ENCODE measurements at places on chromosomes 11 and 22. TPM values are rescaled to one million over a fixed set of nuclear protein-coding genes. Genes with fewer than 3 reads are reported as not detected.

Gene HEPHL1
- total RNA-seq = not detected

Gene PNPLA5
- not detected for total RNA-seq

Gene SERHL2
- 1.6 TPM for total RNA-seq

Gene OR51A2
- not detected for total RNA-seq

Gene VWCE
- total RNA-seq = 0.41 TPM

Gene LMO2
- total RNA-seq = 16.1 TPM

Gene SLC22A6
- total RNA-seq = not detected

Gene OR5B21
- not detected for total RNA-seq

Gene MYO7A
- total RNA-seq = 3.9 TPM

Gene MMP8
- total RNA-seq = 0.51 TPM

Gene CARD18
- not detected for total RNA-seq

DNA sequence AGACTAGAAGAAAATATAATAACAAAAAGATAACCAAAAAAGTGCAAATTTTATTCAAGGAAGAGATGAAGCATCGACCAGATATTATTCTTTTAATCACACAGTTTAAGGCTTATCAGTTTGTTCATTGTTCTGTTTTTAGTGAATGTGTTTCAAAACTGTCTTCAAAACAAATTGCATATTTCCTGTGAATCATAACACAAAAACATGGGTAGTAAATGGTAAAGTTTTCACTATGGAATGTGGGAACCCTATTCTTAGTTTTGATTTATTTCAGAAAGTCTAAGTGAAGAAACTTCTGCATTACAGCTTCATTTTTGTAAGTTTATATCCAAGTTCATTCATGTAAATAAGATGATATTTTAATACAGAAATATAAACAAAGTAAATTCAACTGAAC lies 207.6 kb upstream of the LUZP2 start:
- DNase-seq = no peak

DNA sequence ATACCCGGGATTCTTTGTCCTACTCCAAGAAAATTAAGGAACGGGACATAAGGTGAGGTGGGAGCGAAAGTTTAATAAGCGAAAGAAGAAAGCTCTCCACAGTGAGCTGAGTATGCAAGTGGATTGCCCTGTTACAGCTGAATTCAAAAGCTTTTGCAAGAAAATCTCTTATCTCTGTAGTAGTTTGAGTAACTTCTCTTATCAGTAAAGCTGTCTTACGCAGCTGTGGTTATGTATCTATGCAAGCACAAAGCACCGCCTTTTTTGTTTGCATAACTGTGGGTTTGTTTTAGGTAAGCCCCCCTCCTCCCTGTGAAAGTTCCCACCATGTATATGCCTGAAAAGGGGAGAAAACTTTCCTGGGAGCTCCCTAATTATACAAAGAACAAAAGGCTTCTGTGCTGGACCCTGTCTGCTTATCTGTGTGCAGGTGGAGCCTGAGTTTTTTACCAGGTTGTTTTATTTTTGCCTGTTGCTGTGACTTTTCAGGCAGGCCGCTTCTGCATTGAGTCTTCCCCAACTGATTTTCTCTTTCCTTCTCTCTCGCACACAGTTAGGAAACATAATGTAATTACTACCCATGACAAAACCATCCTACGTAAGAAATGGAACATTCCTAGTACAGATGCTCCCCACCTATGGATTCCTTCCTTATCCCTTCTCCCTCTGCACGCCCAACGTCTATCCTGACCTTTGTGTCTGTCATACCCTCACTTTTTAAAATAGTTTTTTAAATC lies 837 bp upstream of the PLAAT5 start:
- no peak for DNase-seq

GRCh38 chr11:101187748-101188147 lies 58.1 kb upstream of the PGR start:
- DNase-seq = no peak

DNA sequence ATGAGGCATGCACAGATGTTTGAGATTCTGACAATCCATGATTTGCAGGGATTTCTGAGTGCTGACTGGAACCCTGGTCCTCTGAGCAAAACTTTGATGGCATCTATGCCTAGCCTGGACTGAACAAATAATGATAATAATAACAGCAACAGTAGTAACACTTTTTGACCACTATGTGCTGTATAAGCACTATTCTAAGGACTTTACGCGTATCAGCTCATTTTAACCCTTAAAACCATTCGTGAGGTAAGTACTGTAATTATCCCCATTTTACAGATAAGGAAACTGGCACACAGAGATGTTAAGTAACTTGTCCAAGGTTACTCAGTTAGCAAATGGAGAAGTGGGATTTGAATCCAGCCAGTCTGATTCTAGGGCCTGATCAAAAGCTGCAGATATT lies 168.4 kb downstream of the C11orf91 start:
- no peak for DNase-seq

DNA sequence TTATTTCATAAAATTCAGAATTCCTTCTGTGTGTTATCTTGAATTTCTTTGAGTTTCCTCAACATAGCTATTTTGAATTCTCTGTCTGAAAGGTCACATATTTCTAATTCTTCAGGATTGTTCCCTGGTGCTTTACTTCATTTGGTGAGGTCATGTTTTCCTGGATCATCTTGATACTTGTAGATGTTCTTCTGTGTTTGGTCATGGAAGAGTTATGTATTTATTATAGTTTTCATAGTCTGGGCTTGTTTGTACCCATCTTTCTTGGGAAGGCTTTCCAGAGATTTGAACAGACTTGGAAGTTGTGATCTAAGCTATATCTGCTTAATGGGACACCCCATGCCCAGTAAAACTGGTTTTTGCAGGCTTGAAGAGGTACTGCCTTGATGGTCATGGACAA lies 149.6 kb downstream of the METTL15 start:
- no peak for DNase-seq

GRCh38 chr11:80846979-80847378 lies 1406.1 kb upstream of the TENM4 start:
- DNase-seq = no peak

DNA sequence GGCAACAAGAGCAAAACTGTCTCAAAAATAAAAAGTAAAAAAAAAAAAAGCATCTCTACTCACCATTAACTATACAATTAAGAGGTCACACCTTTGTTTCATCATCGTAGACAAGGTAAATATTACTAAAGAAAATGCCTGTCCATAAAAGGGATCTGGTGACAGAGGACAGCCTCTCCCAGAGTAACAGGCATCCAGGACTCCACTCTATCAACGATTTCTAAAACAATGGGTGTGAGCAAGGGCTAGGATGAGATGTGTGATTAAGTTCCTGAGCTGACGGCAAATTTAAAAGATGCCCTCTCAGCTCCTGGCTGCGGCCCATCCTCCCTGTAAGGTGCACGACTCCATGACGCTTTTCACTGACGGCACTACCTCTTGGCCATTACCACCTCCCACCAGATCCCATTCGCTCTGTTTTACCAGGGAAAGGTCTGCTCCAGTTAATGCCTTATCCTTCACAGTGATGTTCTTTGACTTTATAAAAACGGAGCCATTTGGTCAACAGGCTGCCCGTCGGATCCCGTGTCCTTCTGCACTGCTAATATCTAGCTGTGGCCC lies 2.3 kb upstream of the TMEM45B start:
- DNase-seq = no peak

DNA sequence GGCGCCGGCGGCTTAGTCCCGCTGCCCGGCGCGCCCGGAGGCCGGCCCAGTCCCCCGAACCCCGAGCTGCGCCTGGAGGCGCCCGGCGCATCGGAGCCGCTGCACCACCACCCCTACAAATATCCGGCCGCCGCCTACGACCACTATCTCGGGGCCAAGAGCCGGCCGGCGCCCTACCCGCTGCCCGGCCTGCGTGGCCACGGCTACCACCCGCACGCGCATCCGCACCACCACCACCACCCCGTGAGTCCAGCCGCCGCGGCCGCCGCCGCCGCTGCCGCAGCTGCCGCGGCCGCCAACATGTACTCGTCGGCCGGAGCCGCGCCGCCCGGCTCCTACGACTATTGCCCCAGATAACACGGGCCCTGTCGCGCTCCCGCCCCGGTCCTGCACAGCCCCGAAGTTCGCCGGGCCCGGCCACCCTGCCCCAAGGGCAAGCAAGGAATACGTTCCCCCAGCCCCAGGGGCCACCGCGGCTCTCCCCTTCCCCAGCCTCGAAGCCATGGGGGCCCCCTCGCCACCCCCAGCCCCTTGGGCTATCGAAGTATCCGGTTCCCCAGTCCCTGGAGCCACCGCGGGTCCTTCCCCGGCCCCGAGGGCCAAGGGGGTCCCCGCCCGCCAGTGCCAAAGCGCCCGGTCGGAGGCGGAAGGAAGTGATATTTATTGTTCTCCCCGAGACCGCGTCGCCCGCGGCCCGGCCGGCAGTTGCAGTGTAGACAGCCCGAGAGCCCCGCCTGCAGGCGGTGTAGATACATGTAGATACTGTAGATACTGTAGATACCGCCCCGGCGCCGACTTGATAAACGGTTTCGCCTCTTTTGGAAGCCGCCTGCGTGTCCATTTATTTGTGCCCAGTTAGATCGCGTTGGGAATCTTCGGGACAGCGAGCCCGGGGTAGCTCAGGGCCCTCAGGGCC lies 6.2 kb downstream of the TBX1 start:
- peak; percentile 61 for DNase-seq

DNA sequence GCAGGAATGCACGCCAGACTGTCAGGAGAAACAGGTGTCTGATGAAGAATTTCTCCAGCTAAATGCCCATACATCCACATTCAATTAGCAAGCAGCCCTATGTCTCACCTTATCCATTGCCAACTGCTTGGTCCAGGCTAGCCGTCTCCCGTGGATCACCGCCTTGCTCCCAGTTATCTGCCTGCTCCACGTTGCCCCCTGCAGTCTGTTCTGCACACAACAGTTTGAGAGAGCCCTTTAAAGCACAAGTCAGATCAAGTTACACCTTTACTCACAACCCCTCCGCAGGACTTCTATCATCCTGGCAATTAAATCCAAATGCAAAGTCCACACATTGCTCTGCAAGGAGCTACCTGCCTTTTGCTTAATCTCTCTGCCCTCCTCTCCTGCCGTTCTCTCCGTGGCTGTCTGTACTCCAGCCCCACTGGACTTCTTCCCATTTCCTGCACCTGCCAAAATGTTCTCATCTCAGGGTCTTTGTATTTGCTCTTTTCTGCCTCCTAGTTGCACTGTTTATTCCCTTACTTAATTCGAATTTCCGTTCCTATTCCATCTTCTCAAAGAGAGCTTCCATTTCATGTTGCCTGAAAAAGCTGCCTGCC lies 185.3 kb upstream of the LARGE1 start:
- peak; percentile 61 for DNase-seq

- DNase-seq = no peak
Observed at GRCh38 chr11:62374801-62375200, 37.6 kb downstream of the ASRGL1 start.

- no peak for DNase-seq
Observed at GRCh38 chr22:32583921-32584335, 109.3 kb downstream of the FBXO7 start.

DNA sequence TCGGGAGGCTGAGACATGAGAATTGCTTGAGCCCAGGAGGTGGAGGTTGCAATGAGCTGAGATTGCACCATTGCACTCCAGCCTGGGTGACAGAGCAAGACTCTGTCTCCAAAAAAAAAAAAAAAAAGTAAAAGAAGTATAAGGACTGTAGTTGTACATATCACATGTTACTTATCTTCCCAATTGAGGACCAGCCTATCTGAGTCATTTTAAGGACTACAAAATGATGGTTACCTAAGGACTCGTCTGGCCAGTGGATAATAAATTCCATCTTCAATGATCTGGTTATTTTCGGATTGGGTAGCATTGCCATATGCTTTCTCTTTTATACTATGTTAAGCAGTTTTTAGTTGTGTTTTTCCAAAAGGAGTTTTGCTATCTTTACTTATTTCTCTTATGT lies 55.3 kb downstream of the PPFIA1 start:
- no peak for DNase-seq

- DNase-seq = no peak
Observed at GRCh38 chr22:22218302-22218701, 26.3 kb upstream of the VPREB1 start.

- DNase-seq = peak; percentile 51
Observed at GRCh38 chr11:129815596-129816461, at the start of gene TMEM45B. Gene TMEM45B, plus strand, starts transcription at chr11:129815848. Its CDS starts 36,635 bp downstream, at chr11:129852483.

DNA sequence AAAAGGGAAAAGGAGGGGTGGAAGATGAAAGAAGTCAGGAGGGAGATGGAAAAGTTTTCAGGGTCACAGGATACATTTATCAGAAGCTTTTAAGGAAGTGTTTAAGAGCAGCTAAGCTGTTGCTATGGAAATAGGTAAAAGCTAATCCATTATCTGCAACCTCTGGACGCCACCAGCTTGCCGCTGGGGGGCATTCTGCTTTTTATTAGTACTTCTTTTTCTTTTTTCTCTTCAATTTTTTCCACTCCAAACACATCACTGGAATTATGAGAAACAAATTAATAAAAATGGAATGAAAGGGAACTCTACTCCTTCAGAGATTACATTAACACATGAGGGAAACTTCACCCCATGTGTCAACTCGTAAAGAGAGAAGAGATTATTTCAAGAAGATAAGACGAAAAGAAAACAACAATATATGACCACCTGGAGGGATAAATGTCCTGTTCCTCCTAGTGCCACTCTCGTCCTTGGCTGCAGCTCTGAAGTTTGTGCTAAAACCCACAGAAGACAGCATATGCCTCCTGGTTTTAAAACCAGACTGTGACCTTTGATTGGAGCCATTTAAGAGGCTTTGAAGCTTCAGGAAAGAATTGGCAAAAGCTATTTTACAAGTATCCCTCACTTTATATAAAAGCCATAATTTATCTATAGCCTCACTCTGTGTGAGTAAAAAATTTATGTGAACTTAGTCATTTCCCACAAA lies 972.8 kb downstream of the OPCML start:
- no peak for DNase-seq

- DNase-seq = no peak
Observed at GRCh38 chr22:47084226-47084625, 321.8 kb downstream of the TBC1D22A start.

- DNase-seq = no peak
Observed at GRCh38 chr11:1482581-1483444, 3.8 kb downstream of the MOB2 start.

GRCh38 chr11:122271137-122271536 lies 155.1 kb upstream of the BLID start:
- no peak for DNase-seq

DNA sequence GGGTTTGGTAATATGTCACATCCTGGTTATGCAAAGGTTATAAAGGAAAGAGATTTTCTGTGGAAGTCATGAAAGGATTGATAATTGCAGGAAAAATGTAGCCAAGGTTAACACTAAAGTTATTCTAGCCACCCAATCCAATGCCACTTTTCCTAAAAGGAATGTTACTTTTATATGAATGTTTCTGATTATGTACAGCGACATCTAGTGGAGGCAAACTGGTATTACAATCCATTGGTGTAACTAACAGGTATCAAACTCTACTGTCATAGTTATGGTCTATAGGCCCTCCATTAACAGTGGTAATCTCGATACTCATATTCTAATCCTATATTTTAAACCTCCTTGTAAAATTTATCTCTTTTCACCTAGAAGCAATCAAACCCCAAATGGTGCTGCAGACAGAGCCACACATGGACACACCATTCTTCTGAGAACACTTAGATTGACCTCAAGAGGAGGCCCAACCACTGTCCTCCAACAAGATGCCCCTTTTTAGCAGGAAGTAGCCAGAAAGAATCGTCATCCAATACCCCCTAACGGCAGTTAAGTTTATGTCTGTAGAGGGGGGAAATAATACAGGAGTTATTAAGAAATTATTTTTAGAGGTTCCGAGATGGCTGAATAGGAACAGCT lies 74.9 kb upstream of the RAG2 start:
- peak; percentile 25 for DNase-seq

- DNase-seq = no peak
Observed at GRCh38 chr11:34308913-34309585, 48.8 kb downstream of the ABTB2 start.

All from tongue (tissue), 3 donors.